ENCODE measurements at places on chromosomes 4 and X.

DNA sequence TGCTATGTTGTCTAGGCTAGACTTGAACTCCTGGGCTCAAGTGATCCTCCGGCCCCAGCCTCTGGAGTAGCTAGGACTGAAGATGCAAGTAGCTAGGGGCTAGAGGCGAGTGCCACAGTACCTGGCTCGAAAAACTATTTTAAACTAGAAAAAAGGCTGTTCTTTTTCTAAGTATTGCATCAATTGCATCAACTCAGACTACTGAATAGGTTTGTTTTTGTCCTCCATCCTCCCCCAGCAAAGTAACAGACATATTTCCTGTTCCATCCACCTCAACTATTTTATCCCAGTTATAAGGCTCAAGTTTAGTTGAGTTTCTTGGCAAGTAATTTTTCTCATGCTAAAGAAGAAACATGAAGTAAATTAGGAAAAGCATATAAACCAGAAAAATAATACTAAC is 4.1 kb downstream of the SH3RF1 start:
- no peak for DNase-seq

DNA sequence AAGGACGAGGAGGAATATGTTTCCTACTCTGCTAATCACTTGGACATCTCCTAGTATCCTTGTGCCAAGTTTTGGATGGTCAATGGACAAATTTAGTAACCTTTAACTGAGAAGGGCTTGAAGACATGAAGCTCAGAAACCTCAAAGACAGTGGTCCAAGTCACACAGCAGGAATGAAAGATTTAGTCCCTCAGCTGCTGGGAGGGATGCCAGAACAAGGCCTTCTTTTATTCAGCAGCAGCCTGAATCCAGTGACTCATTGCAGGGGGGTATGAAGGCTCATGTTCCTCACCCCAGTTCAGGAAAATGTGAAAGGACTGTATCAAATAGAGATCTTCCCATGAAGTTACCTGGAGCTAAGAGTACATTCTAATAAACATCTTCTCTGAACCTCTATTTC is 214.9 kb upstream of the UGT8 start:
- DNase-seq: no peak

DNA sequence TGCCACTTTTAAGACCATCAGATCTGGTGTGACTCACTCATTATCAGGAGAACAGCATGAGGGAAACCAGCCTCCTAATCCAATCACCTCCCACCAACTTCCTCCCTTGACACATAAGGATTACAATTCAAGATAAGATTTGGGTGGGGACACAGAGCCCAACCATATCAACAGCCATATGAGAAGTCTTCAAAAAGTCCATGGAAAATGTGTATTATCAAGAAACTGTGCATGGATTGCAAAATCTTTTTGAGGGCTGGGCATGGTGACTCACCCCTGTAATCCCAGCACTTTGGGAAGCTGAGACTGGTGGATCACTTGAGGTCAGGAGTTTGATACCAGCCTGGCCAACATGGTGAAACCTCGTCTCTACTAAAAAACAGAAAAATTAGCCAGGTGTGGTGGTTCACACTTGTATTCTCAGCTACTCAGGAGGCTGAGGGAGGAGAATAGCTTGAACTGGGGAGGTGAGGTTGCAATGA is 17.8 kb upstream of the RPL39 start:
- DNase-seq: no peak

DNA sequence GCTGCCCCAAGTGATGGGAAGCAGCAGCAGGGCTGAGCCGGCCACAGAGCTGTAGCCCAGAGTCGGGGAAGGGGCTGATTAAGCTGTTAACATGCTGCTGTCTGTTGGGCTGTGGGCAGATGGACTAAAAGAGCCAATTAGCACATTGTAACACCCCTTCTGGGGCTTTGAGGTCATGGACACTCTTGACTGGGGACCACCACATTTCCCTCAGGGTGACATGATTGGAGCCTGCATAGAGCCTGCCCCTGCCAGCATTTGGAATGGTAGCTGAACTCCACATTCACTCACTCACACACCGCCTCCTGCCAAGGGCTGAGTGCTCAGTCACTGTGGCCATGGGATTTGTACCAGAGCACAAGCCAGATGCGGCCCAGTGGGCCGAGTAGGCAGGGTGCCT is 646.9 kb downstream of the FAT4 start:
- DNase-seq: no peak

DNA sequence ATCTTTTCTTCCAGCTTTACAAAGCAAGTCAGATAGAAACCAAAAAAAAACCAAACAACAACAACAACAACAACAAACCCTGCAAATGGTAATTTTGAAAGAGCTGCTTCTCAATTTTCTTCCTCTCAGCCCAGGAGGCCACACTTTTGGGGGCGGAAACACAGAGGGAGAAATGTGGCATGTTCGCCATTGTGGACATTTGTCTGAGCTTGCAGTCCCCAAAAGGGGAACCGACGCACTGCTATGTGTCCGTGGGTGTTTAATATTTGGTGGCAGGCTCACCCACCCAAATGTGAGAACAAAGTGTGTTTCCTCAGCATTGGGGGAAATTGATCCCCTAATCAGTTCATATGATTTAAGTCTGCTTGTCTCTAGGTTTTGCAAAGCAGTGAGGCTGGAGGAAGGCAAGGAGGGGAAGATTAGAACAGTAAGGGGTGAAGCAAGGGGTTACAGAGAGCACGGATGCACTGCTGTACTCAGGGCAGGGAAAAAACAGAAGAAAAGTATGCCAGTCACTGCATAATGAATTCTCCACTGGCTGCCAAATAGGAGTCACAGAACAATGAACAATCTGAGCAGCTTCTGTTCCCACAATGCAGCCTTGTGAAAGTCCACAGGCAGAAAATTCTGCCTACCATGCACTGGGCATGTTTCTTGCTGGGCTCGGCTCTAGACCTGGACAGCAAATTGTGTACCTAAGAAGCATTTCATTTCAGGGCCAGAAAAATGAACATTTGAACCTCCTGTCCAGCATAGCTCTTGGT is 74.7 kb upstream of the GPM6B start:
- no peak for DNase-seq

GRCh38 chr4:7518871-7519637 is 84.3 kb upstream of the PSAPL1 start:
- DNase-seq: no peak

DNA sequence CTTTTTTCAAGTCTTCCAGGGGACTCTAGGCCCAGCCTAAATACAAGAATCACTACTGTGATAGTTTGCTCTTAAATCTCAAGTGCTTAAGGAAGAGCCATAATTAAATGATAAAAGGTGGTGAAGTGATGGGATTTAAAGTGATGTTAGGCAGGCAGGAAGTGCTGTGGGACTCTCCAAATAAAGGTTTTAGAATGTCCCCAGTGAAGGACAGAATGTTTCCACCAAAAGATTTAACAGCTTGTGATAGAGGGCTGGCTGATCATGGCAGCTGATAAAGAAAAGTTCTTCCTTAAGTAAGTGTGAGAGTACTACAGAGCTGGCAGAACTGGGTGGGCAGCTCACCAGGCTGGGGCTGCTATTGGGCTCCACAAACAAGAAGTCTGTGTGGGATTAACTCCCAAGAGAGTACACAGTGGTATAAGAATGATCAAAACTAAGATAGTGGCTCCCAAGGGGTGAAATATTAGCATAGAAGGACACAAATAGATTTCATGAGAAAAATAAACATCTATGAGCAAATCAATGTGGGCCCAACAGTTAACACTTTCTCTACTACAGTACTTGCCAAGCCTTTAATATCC is 637.2 kb upstream of the CPEB2 start:
- no peak for DNase-seq

GRCh38 chrX:155995321-155995875 is 2.1 kb upstream of the IL9R start:
- DNase-seq: no peak

DNA sequence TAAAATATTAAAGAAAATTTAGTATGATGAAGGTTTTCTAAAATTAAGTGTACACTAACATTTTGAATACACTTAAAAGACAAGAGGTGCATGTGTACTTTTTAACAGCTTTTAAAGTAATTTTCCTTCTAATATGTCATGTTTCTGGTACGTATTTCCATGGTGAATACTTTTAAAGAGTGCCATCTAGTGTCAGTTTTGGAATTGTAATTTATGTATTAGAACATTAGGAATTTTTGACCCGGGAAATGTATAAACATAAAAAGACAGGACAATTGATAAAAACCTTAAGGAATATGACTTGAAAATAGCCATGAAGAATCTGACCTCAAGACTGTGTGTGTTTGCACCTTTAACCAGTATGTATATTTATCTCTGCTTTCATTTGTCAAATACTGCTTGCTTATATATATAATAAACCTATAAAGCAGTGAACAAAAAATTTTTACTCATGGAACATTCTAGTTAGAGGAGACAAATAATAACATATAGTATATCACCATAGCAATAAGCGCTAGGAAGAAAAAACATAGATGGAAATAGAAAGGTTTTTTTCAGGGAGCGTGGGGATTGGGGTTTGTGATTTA is 7.2 kb downstream of the GSTCD start:
- DNase-seq: no peak

DNA sequence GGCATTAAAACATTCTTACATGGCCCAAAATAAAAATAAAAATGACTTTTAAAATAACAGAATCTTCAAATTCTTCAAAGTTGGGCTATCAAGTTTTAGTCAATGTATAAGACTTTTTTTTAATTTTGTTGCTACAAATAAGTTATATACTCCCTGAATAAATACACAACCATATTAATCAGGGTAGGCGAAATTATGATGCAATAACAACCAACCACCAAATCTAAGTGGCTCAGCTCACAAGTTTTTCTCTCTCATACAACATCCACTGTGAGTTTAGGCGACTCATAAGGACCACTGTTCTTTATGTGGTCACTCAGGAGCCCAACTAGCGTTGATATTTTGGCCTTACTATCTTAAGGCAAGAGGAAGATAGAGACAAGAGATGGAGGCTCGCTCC is 11.2 kb downstream of the NEUROG2 start:
- DNase-seq: no peak
